ENCODE measurements at places on chromosomes 5 and 9. TPM values are rescaled to one million over a fixed set of nuclear protein-coding genes. Genes with fewer than 3 reads are reported as not detected.

DNA sequence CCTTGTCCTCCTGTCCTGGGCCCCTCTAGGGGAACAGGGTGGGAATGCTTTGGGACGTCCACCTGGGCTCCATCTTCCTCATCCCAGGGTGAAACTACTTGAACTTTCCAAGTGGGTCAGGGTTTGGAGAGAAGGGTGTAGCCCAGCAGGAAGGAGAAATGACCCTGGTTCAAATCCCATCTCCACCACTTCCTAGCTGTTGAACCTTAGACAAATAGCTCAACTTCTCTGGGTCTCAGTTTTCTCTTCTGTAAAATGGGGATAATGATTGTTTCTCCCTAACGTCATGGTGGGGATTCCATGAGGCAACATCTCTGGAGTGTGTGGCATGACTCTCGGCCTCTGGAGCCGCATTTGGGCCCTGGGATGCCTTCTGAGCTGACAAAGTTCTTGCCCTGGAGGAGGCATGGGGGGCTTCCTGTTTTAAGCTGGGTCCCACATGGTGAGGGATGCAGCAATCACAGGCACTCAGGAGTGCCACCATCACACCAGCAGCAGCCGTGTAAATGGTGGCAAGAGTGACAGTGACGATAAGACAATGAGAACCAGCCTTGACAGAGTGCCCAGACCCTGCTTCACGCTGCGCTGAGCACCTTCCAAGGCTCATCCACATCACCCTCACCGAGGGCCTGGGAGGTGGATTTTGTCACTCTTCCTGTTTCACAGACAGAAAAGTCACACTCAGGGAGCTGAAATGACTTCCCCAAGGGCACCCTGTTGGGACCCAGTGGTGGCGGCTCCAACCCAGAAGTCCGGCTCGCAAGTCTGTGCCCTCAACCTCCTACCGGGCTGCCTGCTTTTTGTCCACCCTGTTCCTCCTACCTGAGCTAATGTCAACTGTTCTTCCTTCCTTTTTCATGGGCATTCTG is 69.5 kb upstream of the IER5L start:
- peak; percentile 19 for DNase-seq

DNA sequence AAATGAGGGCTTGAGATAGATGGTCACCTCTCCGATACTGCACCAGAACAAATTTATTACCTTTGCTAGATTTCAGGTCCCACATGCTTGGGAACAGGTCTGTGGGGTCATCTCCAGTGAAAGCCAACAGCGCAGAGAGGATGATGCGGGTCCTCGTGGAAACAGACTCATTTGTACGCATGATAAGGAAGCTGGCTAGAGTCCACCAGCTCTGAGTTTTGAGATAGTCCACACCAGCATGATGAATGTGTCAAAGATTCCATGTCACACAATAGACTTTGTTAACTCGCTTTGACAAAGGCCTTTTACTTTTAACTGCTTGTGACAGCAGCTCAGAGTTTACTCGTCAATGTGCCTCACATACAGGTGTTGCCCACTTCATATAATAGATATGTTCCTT is 105.4 kb upstream of the TBCA start:
- DNase-seq, result no peak

- no peak for DNase-seq
These were observed 64.1 kb upstream of the IRX4 start for GRCh38 chr5:1946776-1947175.

GRCh38 chr5:138990986-138991590 is 116.0 kb upstream of the LRRTM2 start:
- DNase-seq, result no peak

DNA sequence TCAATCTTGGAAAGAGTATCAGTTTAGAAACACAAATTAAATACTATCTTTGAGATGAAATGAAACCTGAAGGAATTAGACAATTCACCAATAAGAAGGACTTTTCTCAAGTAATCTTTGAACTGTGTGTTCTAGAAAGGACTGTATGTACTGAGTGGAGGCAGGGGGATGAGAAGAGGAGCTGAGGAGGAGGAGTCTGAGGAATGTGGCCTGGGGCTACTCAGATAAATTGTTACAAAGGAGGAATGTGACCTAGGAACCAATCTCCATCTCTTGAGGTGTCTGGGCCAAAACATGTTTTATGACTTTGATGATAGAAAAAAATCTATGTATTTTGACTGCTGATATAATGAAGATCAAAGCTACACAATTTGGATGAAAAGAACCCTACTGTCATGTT is 124.3 kb upstream of the ANKRD55 start:
- no peak for DNase-seq

GRCh38 chr5:75361310-75361709 is 24.3 kb downstream of the HMGCR start:
- DNase-seq, result no peak

GRCh38 chr5:112239996-112240395 is 179.1 kb downstream of the EPB41L4A start:
- no peak for DNase-seq

GRCh38 chr5:14208071-14209021 is 65.2 kb downstream of the TRIO start:
- no peak for DNase-seq

GRCh38 chr5:1651971-1652872 is 128.5 kb upstream of the LPCAT1 start:
- DNase-seq, result no peak

- DNase-seq, result no peak
These were observed 10.0 kb downstream of the BSPRY start for GRCh38 chr9:113359385-113359784.

DNA sequence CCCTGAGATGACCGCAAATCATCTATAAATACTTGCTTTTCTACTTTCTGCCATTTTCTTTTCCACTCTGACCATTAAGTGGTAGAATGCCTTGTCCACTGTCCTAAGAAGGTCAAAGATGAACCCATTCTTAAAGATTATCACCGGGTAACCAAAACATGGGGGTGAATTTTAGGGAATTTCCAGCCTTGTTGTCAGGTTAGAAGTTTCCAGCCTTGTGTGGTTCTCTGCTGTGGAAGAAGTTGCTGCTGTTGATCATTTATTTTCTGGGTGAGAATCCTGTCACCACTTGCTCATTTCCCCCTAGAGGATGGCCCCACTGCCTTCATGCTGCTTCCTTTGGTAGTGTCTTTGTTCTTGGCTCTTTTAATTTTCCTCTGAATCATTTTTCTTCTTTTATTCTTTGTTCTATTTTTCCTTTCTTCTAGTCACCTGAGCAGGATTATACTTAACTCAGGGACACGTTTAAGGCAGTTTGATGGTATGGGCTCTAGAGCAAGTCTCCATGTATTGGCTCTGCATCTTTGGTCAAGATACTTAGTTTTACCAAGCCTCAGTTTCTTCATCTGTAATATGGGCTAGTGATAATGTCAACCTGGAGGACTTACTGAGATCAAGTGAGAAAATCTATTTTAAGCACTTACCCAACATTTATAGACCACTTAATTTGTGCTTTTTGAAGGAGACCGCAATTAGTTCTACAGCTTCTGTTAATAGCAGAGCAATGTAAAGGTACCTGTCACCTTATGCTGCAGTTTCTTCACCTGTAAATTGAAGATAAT is 266.2 kb downstream of the ARHGAP26 start:
- no peak for DNase-seq

GRCh38 chr5:84673785-84674184 is 289.1 kb upstream of the EDIL3 start:
- no peak for DNase-seq

DNA sequence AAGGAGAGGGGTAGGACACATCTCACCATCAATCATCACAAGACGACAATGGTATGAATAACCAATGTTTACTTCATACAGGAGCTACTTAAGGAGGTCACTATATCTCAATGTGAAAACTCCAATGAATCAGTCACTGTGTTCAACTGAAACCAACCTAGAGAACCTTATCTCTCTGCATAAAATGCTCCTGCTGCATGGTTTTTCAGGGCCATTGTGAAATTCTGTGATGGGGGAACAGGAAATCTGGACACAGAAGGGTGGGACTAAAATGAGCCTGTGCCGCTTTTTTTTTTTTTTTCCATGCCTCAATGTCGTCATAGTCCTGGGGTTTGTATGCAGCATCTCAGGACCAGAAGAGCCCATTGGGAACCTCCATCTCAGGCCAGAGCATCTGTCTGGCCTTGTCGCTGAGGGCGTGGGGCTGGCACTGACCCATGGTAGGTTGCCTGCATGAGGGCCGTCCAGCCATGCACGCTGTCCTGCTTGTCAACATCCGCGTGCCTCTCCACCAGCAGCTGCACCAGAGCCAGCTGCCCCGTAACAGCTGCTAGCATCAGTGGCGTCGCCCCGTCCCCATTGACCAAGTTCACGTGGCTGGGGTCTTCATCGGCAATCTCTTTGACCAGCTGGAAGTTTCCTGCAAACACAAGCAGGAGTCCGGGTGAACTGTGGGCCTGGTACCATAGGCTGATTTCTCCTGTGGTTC is 12.7 kb downstream of the ANKS6 start:
- no peak for DNase-seq

DNA sequence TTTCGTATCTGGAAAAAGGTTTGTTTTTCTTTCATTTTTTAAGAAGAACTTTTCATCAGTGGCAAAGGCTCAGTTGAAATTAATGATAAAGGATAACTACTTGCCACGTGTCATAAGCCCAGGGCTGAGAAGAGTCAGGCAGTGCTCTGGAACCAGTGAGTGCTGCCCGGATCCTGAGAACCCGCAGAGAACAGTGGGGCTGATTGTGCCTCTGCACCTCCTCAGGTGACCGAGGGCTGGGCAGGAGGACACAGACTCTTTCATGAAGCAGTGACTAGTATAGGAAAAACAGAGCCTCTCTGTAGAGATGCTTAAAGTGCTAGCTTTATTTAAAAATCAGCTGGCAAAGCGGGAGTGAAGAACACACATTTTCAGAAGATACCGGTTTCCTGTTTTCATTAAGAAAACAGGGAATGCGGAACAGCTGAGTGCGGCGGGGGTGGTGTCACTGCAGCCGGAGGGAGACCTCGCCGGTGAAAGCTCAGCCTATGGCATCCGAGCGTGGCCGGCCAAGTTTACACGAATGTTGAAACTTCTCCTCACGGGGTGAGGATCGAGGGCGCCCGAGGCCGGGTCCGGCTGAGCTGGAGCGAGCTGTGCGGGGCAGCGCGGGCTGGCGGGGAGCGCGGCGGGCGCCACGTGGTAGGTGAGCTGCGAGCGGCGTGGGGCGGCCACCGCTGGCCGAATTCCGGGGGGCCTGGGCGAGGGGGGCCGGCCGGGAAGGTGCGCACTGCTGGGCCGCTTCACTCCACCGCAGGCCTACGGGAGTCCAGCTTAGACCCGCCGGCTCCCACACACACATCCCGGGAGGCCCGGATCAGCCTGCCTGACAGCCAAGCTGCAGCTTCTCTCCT is 134.7 kb upstream of the DMRT1 start:
- DNase-seq, result peak; percentile 83

DNA sequence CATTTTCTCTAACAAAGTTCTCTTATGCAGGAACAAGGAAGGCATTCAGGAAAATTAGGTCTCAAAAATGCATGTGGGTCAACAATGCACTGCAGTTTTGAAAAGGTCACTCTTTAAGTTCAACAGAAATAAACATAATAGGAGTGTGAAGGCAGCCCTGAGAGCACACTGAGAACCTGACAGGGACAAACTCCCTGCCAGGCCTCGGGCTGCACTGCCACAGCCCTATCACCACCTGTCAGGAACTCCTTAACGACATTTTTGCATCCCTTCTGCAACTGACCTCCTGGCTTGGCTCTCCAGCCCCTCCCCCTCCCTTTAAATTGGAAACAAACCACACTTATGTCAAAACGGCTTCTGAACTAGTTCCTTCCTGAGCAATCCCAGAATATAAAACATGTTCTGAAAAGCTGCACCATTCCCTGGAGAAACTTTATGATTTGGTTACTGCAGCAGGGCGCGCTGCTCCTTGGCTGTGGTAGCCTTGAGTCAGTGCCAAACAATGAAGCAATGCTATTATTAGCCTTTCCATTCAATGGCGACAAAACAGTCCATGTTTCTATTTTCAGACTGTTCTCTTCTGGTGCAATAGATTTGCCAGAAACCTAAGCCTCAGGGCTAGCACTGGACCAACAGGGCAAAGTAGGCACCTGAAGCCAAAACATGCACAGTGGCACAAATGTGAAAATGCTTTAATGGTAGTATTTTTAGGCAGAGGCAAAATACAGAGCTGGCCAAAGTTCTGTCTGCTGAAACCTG is 160.1 kb upstream of the ZNF608 start:
- no peak for DNase-seq

- peak; percentile 91 for DNase-seq
These were observed at the start of gene GHR for GRCh38 chr5:42423285-42424165. TSS of gene GHR (plus strand) at chr5:42423439. CDS start at chr5:42565875, 142,436 bp downstream.

DNA sequence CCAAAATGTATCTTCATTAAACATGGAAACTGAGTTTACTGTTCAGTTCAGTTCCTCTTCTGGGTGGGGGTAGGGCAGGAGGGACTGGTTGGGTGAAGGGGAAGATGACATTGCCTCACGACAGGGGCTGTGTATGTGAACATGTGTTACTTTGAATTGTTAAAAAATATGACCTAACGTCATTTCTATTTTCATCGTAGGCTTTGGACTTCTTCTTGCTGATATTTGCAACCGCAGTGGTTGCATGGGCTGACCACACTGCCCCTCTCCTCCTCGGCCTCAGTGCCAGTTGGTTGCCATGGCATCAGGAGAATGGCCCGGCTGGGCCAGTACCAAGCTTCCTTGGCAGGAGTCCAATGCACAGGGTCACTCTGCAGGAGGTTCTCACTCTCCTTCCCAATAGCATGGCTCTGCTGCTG is 41.5 kb downstream of the HACD4 start:
- no peak for DNase-seq

DNA sequence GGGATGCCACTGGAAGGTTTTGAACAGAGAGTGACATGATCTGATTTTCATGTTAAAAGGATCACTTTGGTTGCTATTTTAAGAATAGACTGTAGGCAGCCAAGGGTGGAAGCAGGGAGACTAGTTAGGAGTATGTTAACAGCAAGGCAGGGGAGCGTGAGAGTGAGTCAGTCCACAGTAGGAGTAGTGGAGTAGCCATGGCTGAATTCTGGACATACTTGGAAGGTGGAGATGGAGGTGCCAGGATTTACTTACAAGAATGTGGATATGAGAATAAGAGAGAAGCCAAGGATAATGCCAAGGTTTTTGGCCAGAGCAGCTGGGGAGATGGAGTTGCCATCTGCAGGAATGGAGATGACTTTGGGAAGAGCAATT is 118.8 kb downstream of the GALNT10 start:
- DNase-seq, result no peak

Gene FAM120A
- 75.7 TPM for polyA plus RNA-seq

Gene NOXA1
- 7.1 TPM for polyA plus RNA-seq

Gene COL23A1
- polyA plus RNA-seq, result 9.4 TPM

Gene LHX2
- 0.24 TPM for polyA plus RNA-seq

Gene IL33
- 142 TPM for polyA plus RNA-seq

Gene KIF12
- polyA plus RNA-seq, result 46.6 TPM

Gene SHOC1
- polyA plus RNA-seq, result 0.59 TPM

Gene PCDHGA9
- 6.0 TPM for polyA plus RNA-seq

Gene CBY3
- 0.55 TPM for polyA plus RNA-seq

Gene BARHL1
- polyA plus RNA-seq, result not detected
